GM12878 (cell line): ENCODE measurements at places on chromosomes 13 and 19. TPM values are rescaled to one million over a fixed set of nuclear protein-coding genes. Genes with fewer than 3 reads are reported as not detected.

- H3K36me3 ChIP-seq = no peaks in the 10 kb centered on the region
- DNase-seq = no peak
Measured at GRCh38 chr13:113207890-113208420, 514 bp downstream of the PCID2 start.

DNA sequence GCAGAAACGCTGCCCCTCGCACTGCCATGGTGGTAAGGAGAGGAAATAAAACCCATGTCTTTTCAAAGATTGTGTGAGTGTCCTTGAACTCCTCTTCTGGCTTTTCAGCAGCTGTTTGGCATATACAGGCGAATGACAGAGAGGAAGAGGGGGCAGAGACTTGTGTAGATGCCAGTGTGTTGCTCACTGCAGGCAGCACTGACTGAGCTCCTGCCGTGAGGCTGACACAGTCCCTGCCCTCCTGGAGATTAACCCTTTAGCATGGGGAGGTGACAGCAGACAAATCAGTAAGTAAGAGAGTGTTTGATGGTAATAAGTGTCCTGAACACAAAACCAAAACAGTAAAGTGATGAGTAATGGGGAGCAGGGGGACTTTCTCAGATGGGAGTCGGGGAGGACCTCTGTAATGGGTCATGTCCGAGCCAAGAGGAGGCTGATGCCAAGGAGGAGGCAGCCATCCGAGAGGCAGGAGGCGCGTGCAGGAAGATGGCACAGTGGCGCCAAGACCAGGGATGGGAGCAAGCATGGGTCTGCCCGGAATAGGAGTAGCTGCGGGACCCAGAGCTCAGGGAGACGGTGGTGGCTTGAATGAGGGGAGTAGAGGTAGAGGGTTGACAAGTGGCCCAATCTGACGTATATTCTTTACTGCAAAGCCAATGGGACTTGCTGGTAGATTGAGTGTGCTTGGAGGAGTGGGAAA lies 182.2 kb downstream of the FOXO1 start:
- no peak overlapping the region for H3K4me3 ChIP-seq
- peaks cover 19% of the 10 kb centered on the region for H3K4me1 ChIP-seq
- no peaks in the 10 kb centered on the region for H3K36me3 ChIP-seq
- no peak overlapping the region for H3K27ac ChIP-seq
- no peak for DNase-seq
- no peaks in the 10 kb centered on the region; the same call in 1 of the 2 replicates for H3K27me3 ChIP-seq

DNA sequence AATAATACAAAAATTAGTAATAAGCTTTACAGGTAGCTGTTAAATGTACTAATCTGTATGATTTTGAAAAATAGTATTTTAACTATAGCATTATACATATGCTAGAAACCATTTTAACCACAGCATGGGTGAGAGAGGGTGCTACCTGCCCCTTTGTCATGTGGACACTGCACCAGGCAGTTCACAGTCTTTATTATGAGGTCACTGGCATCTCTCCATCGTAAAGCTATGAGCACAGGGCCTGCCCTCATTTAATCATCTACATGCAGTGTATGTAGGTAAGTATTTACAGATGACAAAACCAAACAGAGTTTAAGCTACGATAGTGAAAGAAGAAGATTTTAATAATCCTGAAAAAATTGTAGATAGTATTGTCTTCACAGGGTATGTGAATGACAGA lies 21.7 kb downstream of the EDNRB start:
- no peaks in the 10 kb centered on the region for H3K27me3 ChIP-seq
- H3K36me3 ChIP-seq = no peaks in the 10 kb centered on the region
- no peak overlapping the region for H3K27ac ChIP-seq
- DNase-seq = no peak
- H3K4me1 ChIP-seq = no peaks in the 10 kb centered on the region; the same call in 1 of the 2 replicates

DNA sequence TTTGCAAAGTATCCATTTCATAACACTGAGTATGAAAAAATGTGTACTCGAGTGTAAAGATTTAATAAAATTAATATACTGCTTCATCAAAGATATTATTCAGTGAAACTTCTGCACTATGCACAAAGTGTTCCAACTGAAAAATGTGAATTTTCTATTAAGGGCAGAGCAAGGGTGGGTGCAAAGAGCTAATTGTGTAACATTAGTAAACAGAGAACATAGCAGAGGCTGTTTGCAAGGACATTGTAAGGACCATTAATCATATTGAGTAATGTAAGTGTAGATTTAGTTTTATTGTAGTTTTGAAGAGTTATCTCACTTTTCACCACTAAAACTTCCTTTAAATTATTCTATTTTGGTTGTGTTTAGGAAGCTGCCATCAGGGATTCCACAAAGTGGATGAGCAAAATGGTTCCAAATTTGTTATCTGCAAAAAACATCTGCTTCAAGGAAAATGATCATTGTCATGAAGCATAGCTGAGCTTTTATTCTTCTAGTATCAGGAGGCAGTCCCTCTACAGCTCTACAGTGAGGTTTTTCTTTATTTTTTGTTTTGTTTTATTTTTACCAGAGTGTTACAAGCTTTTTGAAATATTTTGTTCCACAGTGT lies 1375.4 kb downstream of the SLITRK1 start:
- no peak for DNase-seq
- no peaks in the 10 kb centered on the region for H3K36me3 ChIP-seq
- no peaks in the 10 kb centered on the region for H3K27me3 ChIP-seq
- no peak overlapping the region for H3K27ac ChIP-seq
- H3K4me3 ChIP-seq = no peak overlapping the region

DNA sequence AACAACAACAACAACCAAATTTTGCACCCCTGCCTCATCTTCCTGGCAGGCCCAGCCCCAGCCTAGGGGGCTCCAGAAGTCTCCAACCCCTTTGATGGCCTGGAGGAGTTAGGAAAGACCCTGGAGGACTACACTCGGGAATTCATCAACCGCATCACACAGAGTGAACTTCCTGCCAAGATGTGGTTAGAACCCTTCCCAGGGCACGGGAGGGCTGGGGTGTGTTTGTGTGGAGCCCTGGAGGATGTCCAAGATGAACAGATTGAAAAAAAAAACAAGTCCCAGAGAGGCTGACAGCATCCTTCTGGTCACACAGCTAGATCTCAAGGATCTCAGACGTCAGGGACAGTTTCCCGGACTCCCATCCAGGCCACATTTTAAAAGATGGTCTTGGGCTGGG lies 13.3 kb downstream of the APOC1 start:
- no peak for DNase-seq
- H3K4me3 ChIP-seq = no peak overlapping the region
- no peaks in the 10 kb centered on the region for H3K36me3 ChIP-seq
- no peaks in the 10 kb centered on the region for H3K4me1 ChIP-seq
- no peaks in the 10 kb centered on the region; the same call in 1 of the 2 replicates for H3K27me3 ChIP-seq

DNA sequence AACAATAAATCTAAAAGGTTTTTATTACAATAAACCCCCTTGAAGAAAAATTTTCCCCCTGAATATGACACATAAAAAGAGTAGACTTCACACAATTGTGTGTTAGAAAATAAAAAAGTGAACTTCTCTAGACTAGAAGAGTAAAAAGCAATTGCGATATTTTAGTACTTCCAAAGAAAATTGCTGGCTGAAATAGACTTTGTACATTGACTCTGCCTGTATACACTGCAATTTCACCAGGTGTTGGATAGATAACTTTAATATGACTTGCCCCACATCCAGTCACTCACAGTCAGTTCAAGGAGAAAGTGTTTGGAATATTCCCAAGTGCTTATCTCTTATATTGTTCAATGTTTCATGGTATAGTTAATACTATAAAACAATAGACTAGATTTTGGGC lies 1780.1 kb upstream of the PCDH20 start:
- H3K4me1 ChIP-seq = no peaks in the 10 kb centered on the region
- H3K27me3 ChIP-seq = no peaks in the 10 kb centered on the region
- H3K4me3 ChIP-seq = no peak overlapping the region
- no peak overlapping the region for H3K27ac ChIP-seq

- no peak overlapping the region for H3K4me3 ChIP-seq
- no peaks in the 10 kb centered on the region for H3K36me3 ChIP-seq
Measured at GRCh38 chr13:102776271-102776670, 2.7 kb upstream of the TEX30 start.

GRCh38 chr19:30315159-30315558 lies 57.0 kb upstream of the ZNF536 start:
- no peaks in the 10 kb centered on the region for H3K27me3 ChIP-seq
- no peak overlapping the region for H3K4me3 ChIP-seq
- H3K4me1 ChIP-seq = no peaks in the 10 kb centered on the region
- H3K27ac ChIP-seq = no peak overlapping the region
- no peaks in the 10 kb centered on the region for H3K36me3 ChIP-seq
- DNase-seq = no peak

- H3K36me3 ChIP-seq = no peaks in the 10 kb centered on the region; the same call in 1 of the 2 replicates
- H3K27ac ChIP-seq = peak overlapping the region; percentile 76
- peak; percentile 93 for DNase-seq
- peaks cover 6% of the 10 kb centered on the region for H3K4me1 ChIP-seq
- no peaks in the 10 kb centered on the region for H3K27me3 ChIP-seq
Measured at GRCh38 chr19:15125232-15126067, 18.2 kb downstream of the SYDE1 start.

DNA sequence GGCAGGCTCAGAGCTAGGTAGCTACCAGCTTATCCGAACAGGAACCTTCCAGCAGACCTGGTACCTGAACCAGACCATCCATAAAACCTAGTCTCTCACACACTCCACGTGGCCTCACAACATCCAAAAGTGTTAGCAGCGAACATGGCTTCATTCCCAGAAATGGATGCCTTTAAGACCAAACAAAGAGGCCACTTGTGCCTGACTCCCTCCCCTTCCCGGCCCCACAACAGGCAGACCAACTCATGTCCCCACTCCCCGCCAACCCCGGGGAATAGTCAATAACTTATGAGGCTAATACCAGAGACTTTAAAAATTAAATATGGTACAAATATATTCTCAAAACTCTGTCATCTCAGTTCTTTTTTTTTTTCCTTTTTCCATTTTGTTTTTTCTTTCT lies 46.2 kb downstream of the ZNF557 start:
- DNase-seq = no peak
- H3K4me1 ChIP-seq = no peaks in the 10 kb centered on the region
- H3K27ac ChIP-seq = no peak overlapping the region
- H3K27me3 ChIP-seq = no peaks in the 10 kb centered on the region

DNA sequence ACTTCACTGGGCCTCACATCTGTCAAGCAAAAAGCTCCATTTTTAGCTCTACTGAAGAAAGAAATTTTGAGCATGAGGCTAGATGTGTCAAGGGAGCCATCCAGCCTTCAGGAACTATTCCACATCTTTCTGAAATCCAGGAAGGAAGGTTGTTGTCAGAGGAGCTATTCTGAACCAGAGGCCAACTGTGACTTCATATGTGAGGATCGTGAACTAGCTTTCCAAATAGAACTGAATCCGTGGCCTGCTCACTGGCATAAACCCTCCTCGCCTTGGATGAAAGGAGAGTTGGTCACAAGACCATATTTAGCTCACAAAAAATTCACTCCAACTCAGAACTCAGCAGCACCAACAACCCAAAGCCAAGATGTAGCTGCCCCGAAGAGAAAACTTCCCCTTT lies 195.8 kb downstream of the FOXO1 start:
- H3K36me3 ChIP-seq = no peaks in the 10 kb centered on the region
- no peak overlapping the region for H3K27ac ChIP-seq
- H3K27me3 ChIP-seq = no peaks in the 10 kb centered on the region
- H3K4me1 ChIP-seq = no peaks in the 10 kb centered on the region
- no peak overlapping the region for H3K4me3 ChIP-seq

DNA sequence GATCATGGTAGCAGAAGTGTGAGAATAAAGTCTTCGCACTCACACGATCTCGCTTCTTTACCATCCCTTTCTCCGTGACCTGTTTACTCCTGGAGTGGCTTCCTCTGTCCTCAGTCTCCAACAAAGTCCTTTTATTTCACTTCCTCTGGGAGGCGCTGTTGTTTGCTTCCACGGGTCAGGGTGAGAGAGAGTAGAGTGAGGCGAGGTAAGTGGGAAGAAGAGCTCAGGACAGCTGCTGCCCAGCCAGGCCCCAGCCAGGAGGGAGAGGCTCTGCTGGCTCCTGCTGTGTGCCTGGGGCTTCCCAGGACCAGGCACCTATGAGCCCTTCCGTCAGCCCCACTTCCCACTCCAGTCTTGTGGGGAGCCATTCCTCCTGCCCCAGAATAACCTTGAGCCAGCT lies 242.1 kb downstream of the FGF9 start:
- DNase-seq = no peak
- H3K4me3 ChIP-seq = no peak overlapping the region
- no peak overlapping the region for H3K27ac ChIP-seq
- no peaks in the 10 kb centered on the region for H3K36me3 ChIP-seq

DNA sequence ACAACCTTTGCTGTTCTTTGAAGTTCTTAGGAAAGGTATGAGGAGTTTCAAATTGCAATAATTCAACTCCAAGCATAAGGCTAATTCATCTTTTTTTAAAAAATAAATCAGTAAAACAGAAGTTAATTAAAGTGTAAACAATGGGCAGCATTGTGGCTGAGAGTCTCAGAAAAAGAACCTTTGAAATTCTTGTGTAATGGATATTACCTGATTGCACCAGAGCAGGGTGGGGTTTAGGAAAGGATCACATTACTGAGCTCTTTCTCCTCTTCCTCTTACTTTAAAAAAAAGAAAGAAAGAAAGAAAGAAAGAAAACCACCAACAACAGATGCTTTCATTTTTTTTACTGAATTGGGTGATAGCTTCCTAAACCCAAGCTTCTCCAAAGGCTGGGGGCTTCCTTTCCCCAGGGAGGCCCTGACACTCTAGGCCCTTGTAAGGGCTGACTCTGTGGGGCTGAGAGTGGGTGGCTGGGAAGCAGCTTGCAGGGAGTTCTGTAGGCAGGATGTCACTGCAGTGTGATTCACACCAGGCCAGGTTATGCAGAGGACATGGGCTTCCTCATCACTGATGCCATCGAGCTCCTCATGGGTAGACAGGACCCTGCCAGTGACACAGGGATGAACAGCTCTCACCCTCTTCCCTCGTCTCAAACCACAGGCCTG lies 564.5 kb downstream of the FGF9 start:
- H3K36me3 ChIP-seq = no peaks in the 10 kb centered on the region
- H3K4me3 ChIP-seq = no peak overlapping the region
- no peaks in the 10 kb centered on the region for H3K4me1 ChIP-seq
- H3K27ac ChIP-seq = no peak overlapping the region
- H3K27me3 ChIP-seq = no peaks in the 10 kb centered on the region
- no peak for DNase-seq

- DNase-seq = no peak
- no peaks in the 10 kb centered on the region for H3K27me3 ChIP-seq
- H3K4me1 ChIP-seq = peaks cover 25% of the 10 kb centered on the region
- peaks cover 12% of the 10 kb centered on the region for H3K36me3 ChIP-seq
Measured at GRCh38 chr19:45045671-45046353, 7.0 kb downstream of the CLASRP start.

GRCh38 chr19:29233591-29233990 lies 20.6 kb upstream of the UQCRFS1 start:
- H3K36me3 ChIP-seq = no peaks in the 10 kb centered on the region
- no peak overlapping the region for H3K4me3 ChIP-seq
- no peaks in the 10 kb centered on the region for H3K27me3 ChIP-seq
- no peak for DNase-seq
- no peak overlapping the region for H3K27ac ChIP-seq

- H3K4me1 ChIP-seq = no peaks in the 10 kb centered on the region
- no peaks in the 10 kb centered on the region for H3K27me3 ChIP-seq
Measured at GRCh38 chr13:112995395-112996191, 26.6 kb downstream of the MCF2L start.

GRCh38 chr13:46526100-46526735 lies 26.8 kb upstream of the LRCH1 start:
- H3K27me3 ChIP-seq = no peaks in the 10 kb centered on the region
- H3K36me3 ChIP-seq = no peaks in the 10 kb centered on the region
- no peak for DNase-seq
- no peak overlapping the region for H3K4me3 ChIP-seq
- H3K27ac ChIP-seq = no peak overlapping the region

GRCh38 chr13:83884141-83884540 lies 1.9 kb upstream of the SLITRK1 start:
- no peaks in the 10 kb centered on the region for H3K4me1 ChIP-seq
- no peaks in the 10 kb centered on the region for H3K27me3 ChIP-seq
- H3K36me3 ChIP-seq = no peaks in the 10 kb centered on the region
- H3K4me3 ChIP-seq = no peak overlapping the region
- no peak for DNase-seq
- H3K27ac ChIP-seq = no peak overlapping the region

Gene MIA
- 0.92 TPM in 1 of 2 replicates, not detected in the other for total RNA-seq

Gene TDRD12
- not detected in 2 replicates for total RNA-seq

Gene GJB6
- not detected in 2 replicates for total RNA-seq
